Caco-2 (cell line): ENCODE measurements at places on chromosomes 12 and 14.

DNA sequence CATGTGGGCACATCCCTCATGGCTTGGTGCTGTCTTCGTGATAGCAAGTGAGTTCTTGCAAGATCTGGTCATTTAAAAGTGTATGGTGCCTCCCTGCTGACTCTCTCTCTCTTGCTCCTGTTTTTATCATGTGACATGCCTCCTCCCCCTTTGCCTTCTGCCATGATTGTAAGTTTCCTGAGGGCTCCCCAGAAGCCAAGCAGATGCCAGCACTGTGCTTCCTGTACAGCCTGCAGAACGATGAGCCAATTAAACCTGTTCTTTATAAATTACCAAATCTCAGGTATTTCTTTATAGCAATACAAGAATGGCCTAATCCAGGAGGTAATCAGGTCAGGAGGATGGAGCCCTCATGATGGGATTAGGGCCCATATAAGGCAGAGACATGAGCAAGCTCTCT, 116.3 kb downstream of the DPF3 start:
- DNase-seq = no peak

DNA sequence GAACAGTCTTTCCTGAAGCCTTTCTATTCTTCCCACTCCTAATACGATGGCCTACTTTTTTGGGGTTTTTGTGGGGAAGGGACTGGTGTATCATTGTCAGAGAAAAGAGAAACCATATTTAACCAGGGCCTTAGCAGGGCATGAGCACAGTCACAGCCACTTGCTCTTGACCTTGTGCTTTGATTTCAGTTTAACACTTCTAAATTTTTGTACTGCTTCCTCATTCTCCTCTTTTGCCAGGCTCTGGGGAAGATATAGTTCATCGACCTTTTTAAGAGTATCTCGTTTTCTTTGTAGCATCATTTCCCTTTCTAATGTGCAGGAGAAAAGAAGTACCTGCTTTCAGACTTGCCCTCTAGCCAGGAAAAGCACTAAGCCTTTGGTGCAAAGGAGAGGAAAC, 2.2 kb downstream of the ZBTB1 start:
- DNase-seq = no peak

- no peak for DNase-seq
Observed at GRCh38 chr14:20327005-20327869, 5.8 kb downstream of the CCNB1IP1 start.

DNA sequence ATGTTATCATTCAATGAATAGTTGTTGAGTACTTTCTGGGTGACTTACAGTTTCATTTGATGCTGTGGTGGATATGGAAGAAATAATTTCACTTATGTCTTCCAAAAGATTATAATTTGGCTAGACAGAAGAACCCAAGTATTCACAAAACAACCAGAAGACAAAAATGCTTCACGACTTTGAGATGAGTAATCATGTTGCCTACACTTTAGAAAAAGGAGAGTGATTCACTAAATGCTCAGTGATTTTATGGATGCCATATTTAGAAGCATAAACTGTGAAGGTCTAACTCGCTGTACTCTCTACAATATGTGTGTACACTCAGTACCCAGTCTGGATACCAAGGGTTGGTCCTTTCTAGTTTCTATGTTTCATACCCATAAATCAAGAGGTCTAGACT, 101.3 kb upstream of the E2F7 start:
- no peak for DNase-seq
